ENCODE measurements at places on chromosomes 3 and 15.

DNA sequence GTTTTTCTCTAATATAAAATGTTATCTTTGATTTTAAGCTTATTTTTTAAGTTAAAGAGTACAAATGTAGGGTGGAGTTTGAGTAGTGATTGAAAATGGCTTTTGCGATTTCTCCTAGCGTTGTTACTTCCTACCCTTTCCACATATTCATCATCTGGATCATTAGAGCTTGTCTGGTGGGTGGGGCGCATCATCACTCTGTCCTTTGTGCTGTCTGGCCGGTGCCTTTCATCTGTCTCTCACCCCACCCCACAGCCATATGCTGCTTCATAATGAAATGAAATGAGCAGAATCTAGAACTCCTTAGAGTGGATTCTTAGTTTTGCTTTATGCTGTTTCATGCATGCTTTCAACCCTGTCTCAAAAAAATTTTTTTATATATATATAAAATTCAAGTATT is 44.3 kb downstream of the ATP1B3 start:
- no peak for DNase-seq

DNA sequence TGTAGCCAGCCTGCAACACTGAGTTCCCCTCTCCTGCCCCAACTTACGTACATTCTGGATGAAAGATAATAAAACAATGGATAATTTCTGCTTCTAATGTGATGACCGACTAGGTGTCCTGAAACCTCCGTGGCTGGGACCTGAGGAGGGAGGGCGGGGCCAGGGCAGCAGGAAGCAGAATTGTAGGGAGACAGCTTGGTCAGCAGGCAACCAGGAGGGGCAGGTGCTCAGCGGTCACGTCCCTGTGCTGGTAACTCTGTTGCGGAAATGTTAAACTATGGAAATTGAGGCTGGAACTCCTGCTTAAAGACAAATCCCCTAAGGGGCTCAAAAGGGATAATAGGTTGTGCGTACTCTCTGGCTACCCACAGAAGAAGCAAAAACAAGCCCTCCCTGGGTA is 30.4 kb downstream of the SLC6A20 start:
- no peak for DNase-seq

DNA sequence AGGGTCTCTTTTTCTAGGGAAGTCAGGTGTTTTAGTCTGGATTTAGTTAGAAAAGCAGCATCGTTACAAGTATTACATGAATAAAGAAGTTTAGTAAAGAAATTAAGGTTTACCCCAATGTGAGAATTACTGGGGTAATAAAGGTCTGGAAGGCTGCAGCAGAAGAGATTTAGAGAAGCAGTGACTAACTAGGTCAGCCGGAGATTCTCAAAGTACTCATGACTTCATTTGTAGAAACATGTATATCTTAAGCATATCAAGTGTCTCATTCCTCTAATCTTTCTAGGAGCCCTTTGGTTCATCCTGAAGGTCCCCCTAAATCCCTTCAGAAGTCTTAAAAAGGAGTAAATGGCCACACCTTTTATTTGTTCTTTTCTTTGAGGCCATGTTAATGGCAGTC is 26.0 kb downstream of the DTWD1 start:
- no peak for DNase-seq

DNA sequence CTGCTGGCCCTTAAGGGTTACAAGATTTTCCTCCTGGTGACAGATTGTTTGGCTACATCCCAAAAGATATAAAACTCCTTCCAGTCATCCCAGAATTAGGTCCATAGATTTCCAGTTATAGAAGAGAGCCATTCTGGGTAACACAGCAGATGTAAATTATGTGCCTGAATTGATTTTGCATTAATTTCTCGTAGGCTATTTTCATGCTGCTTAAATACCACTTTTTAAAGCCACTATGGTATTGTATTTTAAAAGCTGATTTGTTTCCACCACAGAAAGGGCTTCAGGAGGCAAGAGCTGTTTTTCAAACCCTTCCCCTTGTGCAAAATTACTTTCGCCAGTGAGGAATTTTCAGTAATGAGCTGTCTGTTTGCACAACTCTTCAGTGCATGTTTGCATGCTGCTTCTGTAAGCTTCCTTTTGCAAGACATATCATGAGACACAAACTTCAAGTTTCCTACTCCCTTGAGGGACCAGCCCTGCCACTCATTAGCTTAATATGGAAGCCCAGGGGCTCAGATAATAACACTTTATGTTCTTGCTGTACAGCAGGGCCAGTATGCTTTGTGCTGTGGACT is 105.4 kb upstream of the TNIK start:
- DNase-seq = no peak

DNA sequence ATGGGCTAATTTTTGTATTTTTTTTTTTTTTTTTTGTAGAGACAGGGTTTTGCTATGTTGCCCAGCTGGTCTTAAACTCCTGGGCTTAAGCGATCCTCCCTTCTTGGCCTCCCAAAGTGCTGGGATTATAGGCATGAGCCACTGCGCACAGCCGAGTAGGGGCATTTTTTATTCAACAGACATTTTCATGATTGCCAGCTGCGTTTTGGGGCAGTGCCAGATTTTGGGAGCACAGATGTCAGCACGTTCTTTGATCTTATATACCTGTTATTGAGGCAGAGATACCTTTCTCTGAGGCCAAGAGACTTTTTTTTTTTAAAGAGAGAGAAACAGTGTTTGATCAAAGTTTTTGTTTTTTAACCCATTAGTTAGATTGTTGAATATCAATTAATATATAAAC is 16.8 kb downstream of the NEO1 start:
- DNase-seq = no peak

DNA sequence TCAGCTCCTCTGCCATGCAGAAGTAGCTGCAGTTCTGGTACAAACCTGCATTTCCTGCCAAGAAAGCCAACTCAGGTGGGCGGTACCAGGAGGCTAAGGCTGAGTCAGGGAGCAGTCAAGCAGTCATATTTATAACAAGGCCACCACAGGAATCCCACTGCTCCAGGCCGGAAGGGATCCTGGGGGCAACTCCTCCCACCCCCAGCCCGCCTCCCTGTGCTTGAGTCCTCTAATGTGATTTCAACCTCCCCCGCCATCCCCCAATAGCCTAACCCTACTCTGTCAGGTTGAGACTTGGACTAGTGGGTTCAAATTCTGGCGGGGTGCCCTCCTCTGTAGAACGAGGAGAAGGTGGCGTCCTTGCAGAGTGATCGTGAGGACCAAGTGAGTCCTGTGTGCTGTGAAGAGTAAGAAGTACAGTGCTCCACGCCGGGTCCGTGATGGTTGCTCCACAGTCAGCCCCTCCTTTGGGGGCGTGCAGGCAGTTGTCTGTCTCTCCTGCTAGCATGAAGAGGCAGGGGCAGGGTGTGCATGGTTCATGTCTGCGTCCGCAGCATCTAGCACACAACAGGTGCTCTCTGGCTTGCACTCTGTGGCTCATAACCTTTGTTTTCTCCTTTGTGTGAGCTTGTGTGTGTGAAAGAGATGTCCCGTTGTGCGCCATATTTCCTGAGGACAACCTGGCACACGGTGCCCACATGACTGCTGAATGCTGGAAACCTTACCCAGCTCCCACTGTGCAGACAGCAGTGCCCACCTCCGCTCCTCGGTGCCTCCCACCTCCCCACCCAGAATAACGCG is 78.3 kb downstream of the SMAD6 start:
- no peak for DNase-seq

DNA sequence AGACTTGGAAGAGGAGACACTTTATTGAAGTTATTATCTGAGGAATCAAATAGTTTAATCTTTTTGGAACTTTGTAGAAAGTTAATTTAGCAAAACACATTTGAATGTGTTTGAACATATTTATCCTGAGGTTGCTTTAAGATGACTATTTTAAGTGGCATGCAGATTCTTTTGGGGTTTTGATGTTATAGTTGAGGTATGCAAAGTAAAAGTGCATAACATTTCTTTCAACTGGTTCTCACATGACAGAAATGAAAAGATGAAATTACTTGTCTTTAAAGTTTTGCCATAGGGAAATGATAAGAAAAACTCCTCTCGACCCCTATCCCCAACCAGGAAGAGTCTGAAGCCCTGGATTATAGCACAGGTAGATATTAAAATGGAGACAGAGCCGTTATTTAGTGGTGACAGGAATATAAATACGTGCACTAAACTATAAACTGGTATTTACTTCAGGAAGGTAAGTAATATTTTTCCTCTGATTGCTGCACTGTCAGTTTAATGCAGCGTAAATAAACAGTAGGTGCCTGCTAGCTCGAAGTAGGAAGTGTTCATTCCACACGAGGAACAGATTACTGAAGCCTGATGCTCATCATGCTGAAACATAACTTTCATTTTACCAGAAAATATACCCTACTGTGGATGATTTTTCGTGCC is 15.1 kb upstream of the SATB1 start:
- DNase-seq = peak; percentile 20

GRCh38 chr15:58314593-58315216 is 117.1 kb upstream of the LIPC start:
- DNase-seq = no peak

- no peak for DNase-seq
These were observed 29.9 kb upstream of the MFSD1 start for GRCh38 chr3:158771982-158772381.

- DNase-seq = no peak
These were observed 308.5 kb upstream of the PROK2 start for GRCh38 chr3:72093270-72093991.

DNA sequence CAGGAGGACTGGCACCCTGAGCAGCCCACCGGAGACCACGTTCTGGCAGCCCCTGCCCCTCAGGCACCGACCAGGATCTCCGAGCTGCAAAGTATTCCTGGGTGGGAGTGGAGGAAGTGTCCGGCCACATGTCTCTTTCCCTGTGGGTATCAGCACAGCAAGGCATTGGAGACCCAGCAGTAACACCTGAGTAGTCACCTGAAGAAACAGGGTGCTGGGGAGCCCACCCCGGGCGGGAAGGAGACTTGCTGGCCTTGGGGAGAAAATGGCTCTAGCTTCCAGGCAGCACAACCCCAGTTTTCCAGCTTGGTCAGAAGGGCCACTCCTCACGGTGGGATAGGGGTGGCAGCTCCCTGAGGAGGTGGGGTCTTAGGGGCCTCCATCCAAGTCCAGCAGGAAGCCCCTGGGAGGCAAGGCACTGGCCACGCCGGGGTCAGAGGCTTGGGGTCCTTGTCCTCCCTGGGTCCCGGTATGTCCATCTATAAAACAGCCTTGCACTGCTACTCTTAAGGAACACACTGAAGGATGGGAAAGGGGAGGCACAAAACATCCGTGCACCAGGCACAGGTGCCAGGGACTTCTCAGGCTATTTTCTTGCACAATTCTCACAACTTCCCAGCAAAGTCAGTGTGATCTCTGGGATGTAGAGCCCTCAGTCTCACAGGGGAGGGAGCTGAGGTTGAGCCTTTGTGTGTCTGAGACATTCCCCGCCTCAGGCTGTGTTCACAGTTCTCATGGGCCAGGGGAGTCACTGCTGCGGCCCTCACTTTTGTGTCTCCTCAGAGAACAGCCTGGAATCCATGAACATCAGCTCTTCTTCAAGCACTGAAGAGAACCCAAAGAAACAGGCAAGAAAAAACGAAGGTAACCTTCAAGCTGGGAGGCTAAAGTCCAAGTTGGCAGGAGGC is 11.9 kb downstream of the CFAP100 start:
- DNase-seq = no peak

- DNase-seq = no peak
These were observed 60.3 kb upstream of the IQSEC1 start for GRCh38 chr3:13133471-13133981.

- no peak for DNase-seq
These were observed 67.9 kb upstream of the PLXNA1 start for GRCh38 chr3:126915015-126915414.

DNA sequence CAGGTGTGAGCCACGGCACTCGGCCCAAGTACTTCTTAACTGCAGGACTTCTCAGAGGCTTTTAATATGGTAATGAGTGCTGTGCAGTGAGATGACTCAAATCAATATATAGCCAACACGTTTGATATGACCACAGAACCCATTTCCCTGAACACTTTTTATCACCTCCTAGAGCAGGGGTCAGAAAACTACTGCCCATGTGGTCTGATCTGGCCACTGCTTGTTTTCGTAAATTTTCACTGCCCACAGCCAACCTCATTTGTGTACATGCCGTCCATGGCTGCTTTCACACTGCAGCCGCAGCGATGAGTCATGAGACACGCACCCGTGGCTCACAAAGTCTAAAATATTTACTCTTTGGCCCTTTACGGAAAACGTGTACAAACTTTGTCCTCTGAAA is 179.2 kb downstream of the RORA start:
- no peak for DNase-seq

DNA sequence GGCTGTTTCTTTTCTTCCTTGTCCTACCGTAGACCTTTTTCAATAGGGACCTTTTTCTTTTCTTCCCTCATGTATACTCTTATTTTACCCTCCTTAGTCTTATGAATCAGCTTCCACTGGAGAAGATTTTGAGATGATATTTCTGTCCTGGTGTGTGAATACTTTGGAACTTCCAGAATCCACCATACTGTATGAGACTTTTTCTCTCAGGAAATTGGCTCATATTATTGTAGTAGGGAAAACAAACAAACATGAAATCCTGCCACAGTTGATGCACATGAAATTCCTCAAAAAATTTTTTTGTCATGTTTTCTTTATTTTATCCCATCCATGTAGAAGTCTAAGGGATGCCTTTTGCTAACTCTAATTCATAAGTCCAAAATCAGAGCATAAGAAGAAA is 289.3 kb upstream of the PLSCR5 start:
- DNase-seq = no peak

- peak; percentile 19 for DNase-seq
These were observed 57.6 kb downstream of the CD86 start for GRCh38 chr3:122112754-122113153.

GRCh38 chr15:73928241-73928579 is 1.9 kb downstream of the LOXL1 start:
- DNase-seq = no peak

DNA sequence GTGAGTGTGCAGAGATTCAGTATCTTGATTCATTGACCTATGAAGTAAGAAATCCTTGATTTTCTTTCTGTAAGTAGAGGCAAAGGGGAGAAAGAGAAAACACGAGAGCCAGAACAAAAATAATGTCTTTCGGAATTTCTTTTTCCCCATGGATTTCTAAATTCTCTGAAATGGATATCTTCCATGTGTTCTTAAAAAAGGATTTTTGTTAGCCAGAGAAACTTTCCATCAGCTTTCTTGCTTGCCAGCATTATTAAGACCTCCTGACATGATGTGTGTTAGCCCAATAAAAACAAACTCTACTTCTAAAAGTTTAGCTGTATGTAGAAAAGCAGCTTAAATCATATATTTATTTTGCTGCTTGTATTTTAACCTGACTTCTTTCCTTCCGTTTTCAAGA is 122.3 kb upstream of the AADACL2 start:
- no peak for DNase-seq

- DNase-seq = no peak
These were observed 418.0 kb downstream of the SOX2 start for GRCh38 chr3:182129740-182130139.

DNA sequence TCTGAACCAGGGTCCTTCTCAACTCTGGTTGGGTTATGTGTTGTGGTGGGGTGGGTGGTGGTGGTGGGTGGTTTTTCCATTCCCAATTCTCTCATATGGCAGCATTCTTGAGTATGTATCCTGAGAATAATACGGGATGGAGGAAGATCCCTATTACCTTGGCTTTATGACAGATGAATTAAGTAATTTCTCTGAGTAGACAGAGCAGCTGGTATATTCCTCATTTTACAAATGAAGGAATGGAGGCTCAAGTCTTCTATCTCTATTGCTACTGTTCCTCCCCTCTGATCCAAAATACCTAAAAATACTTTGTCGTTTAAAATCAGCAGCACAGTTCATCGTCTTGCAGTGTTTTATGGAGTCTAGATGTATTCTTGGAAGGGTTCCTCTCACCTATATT is 10.4 kb downstream of the GYG1 start:
- no peak for DNase-seq
